Stimulated activated CD8-positive, alpha-beta memory T cell treated with anti-CD3 and anti-CD28 coated beads, Interleukin-15, amount 100 ng/mL, for 24 hours (primary cell): ENCODE measurements at places on chromosomes 3 and 15.

DNA sequence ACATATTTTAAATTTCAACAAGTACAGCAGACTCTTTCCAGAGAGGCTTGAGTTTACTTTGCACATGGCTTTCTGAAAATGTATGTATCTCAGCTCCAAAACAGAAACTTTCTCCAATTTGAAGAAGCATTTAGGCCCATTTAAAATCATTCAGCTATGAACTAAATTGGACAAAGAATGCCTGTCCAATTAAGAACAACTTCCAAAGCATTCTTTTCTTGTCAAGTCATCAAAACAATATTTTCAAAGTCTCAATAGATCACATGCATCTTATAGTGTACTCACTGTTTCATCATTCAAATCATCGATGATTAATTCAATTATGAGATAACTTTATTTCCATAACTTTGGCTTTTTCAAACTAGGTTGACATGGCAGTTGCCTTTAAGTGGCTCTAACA is 95.2 kb downstream of the KBTBD8 start:
- no peak for DNase-seq

- DNase-seq: peak; percentile 90
These were observed 30.1 kb upstream of the NRROS start for GRCh38 chr3:196609343-196609775.

- no peak for DNase-seq
These were observed 156.2 kb downstream of the NLGN1 start for GRCh38 chr3:173553635-173554280.

GRCh38 chr3:79761441-79761840 is 6.4 kb downstream of the ROBO1 start:
- no peak for DNase-seq

DNA sequence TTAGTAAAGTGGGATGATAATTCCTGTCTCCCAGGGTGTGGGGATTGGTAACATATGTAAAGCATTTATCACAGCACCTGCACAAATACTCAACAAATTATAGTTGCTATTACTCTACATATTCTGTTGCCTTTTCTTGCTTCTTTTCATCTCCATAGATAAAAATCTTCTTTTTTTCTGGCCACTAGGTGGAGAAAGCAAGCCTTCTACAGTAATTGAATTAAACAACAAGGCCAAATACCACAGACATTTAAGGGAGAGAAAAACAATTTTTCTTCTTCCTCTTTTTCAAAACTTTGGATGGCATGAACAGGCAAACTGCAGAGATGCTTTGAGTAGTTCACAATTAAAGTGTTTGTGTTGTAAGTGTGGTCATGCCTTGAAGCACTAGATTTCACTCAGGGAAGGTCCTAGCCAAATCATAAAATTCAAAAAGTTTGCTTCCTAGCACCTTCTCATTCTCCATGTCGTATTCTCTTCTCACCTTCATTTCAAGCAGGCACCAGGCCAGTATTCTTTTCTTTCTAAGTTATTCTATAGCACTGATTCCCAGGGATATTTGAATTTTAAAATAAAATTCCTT is 493.4 kb upstream of the TGFBR2 start:
- no peak for DNase-seq

- no peak for DNase-seq
These were observed 28.8 kb downstream of the APBA2 start for GRCh38 chr15:28914483-28915023.

GRCh38 chr3:3309887-3310286 is 130.4 kb upstream of the CRBN start:
- no peak for DNase-seq

DNA sequence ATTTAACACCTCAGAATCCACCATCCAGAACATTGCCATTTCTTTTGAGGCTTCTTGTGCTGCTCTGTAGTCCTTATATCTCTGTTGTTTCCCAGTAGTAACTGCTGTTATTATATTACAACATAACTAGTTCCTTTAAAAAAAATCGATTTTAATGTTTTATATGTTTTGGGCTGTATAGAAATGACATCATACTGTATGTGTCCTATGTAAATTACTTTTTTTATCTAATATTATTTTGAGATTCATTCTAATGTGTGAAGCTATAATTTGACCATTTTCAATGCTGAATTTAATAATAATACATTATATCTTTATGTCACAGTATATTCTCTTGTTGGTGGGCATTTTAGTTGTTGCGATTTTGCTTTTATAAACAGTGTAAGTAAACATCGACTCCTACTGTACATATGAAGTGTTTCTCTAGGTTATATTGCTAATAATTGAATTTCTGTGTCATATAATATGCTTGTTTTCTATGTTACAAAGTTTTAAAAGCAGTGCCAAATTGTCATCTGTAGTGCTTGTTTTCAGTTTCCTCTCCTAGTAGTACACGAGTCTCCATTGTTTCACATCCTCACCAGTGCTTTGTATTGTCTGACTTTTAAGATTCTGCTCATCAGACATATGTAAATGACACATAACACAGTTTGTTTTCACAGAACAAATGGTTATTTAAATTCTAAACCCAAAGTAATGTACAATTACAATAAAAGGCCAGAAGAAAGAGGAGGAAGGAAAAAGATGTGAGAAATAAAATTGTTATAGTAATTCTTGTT is 172.0 kb upstream of the LRRFIP2 start:
- DNase-seq: no peak

DNA sequence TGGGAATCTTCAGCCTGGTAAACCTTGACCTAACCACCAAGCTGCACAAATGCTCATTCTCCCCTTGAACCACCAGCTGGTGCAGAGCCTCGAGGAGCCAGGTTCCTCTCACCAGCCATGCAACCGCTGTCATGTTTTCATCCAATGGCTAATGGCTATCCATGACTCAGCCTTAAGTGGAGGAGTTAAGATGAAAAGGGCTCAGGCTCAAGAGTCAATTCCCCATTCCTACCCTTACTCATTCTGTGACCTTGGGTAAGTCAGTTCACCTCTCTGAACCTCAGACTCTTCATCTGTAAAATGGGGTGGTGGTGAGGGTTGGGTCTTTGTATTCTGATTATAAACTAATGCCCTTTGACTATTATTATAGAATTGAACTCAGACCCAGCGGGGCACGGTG is 515.6 kb downstream of the SHQ1 start:
- no peak for DNase-seq

- no peak for DNase-seq
These were observed 14.6 kb downstream of the RAB7A start for GRCh38 chr3:128740621-128741020.

- no peak for DNase-seq
These were observed 1062.4 kb downstream of the FHIT start for GRCh38 chr3:60188803-60189202.

DNA sequence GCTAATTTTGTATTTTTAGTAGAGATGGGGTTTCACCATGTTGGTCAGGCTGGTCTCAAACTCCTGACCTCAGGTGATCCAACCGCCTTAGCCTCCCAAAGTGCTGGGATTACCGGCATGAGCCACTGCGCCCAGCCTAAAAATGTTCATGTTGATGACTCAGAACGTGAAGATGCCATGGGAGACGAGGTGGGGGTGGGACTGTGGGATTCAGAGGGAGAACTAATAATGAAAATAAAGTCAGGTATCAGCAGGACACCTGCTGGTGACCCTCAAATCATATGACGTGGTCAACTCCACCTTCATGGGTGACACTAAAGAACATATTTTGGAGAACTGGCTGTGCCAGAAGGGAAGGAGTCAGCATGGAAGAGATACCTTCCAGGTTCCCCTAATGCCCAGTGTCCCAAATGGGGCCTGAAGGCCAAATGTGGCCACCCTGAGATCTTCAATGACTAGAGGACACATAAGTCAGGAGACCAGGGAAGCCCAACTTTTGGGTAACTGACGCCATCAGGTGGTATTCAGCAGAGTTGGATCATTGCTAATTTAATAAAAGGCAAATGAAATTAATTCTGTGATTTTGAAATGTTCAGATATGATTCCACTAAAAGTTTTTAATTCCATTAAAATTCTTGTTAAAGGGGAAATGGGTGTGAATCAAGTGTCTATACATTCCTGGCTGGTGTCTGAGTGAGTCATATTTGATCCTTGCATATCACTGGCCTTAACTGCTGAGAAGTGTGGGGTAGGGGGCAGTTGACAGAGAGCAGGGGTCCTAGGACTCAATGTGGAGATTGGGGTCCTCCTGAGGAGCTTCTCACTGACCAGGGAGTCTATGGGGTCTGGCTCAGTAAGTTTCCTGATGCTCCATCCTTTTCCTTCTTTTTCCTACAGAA is 88.6 kb upstream of the GSK3B start:
- no peak for DNase-seq

- DNase-seq: no peak
These were observed 8.8 kb upstream of the ACTC1 start for GRCh38 chr15:34804113-34804512.

GRCh38 chr15:87099916-87100315 is 1020.2 kb downstream of the AGBL1 start:
- no peak for DNase-seq

- no peak for DNase-seq
These were observed 72.9 kb downstream of the RPL39L start for GRCh38 chr3:187066228-187066995.

DNA sequence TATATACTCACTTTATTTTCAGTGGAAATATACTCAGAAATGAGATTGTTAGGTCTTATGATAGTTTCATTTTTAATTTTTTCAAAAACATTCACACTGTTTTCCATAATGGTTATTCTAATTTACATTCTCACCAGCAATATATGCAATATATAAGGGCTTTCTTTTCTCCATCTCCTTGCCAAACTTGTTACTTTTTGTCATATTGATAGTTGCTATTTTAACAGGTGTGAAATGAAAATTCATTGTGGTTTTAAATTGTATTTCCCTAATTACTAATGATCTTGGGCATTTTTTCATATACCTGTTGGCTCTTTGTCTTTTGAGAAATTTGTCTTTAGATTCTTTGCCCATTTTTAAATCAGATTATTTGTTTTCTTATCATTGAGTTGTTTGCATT is 325.2 kb downstream of the DIPK2A start:
- DNase-seq: no peak

DNA sequence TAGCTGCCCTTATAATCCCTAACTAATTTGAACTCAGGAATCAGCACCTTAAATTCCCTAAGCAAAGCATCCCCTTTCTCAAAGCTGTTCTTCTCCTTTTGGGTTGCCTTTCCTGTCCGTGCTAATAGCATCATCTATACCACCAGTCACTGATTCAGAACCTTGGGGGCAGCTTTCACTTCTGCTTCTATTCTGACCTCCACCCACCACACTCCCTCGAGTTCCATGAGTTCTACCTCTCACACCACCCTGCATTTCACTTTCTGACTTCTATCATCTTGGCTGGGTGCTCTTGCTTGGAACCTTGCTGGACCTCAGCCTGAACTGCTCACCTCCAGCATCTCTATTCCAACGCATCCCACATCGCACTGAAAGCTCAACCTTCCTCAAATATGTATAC is 55.4 kb upstream of the KCNMB2 start:
- no peak for DNase-seq

- DNase-seq: peak; percentile 3
These were observed 795 bp upstream of the SCAANT1 start for GRCh38 chr3:63912768-63913588.

- no peak for DNase-seq
These were observed 1065.1 kb downstream of the AGBL1 start for GRCh38 chr15:87144775-87145174.

DNA sequence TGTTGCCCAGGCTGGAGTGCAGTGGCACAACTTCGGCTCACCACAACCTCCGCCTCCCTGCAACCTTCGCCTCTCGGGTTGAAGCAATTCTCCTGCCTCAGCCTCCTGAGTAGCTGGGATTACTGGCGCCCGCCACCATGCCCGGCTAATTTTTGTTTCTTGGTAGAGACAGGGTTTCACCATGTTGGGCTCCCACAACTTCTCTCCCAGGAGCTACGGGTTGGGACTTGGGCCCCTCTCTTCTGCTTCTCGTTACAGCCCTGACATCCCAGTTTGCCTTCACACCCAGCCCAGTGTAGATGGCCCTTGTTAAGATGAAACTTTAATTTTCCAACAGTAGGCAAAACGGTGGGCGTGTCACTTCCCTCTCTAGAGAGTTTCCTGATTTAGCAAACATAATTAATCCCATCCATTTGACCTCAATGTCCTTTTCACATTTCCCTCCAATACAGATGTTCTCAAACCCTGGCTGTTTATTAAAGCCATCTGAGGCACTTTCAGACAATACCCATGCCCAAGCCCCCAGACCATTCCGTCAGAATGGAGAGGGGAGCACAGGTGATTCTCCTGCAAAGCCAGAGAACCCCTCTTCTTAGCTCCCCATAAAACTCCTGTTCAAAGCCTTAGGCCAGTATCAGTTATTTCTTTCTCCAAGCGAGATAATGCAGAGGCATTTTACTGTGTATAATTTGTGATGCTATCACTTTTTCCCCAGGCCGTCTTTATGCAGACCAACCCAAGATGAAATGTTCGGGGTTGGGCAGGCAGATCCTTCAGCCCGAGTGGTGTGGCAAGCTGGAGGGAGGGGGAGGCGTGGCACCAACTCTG is 245.7 kb downstream of the XXYLT1 start:
- DNase-seq: no peak

DNA sequence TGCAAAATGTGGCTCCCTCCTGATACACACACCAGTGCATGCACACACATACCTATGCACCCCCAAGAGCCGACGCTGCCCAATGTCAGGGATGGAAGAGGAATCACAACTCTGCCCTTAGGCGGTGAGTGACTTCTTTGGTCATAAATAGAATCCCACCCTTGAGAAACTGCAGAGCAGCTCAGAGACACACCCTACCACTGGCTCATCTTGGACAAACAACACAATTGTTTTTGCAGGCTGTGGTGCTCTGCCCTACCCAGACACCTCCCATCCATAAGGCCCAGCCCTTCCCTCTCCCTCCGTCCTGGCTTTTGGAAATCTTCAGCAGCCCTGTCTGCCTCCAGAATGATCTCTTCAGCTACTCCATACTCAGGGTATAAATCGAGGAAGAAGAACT is 73.8 kb upstream of the HRH1 start:
- DNase-seq: no peak

GRCh38 chr3:138186221-138186620 is 880 bp upstream of the ARMC8 start:
- DNase-seq: no peak

DNA sequence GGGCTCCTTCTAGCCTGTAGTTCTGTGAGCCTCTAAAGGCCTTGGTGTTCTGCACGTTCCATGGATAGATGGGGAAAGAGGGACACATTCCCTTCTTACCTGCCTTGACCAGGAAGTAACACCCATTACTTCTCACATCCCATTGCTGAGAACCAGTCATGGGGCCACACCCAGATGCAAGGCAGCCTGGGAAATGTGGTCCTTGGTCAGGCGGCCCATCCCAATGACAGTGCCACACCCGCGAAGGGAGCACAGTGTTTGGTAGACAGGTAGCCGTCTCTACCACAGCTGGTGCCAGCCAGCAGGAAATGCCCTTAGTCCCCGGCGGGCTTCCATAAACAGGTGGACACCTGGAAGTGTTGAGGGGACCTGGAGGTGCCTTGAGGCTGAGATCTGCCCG is 23.2 kb upstream of the LCTL start:
- DNase-seq: no peak

GRCh38 chr15:94258246-94258645 is 26.9 kb downstream of the MCTP2 start:
- DNase-seq: no peak

- DNase-seq: no peak
These were observed 59.8 kb downstream of the CHSY1 start for GRCh38 chr15:101192081-101192480.
